ENCODE measurements at places on chromosomes 1 and 21.

DNA sequence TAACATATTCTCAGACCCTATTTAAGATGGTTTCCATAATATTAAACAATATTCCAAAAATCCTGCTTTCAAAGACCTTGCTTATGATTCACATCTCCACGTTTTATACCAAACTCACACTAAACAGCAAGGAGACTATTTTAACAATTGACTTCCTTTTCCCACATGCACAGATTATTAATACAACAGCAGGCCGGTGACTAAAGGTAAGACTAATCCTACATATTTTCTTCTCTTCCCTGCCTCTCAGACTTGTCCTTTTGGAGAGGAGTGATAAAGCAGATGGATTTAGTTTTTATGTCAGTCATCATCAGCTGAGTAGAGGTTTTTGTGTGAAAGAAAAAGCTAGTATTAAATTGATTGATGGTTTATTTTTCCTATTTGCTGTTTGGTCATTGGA lies 400.6 kb downstream of the NTNG1 start:
- no peak for DNase-seq

- peak; percentile 83 for DNase-seq
Measured at GRCh38 chr1:66276218-66276617, 257.7 kb upstream of the SGIP1 start.

GRCh38 chr1:35715568-35716002 lies 3.1 kb downstream of the C1orf216 start:
- DNase-seq = peak; percentile 87

GRCh38 chr1:57091642-57092041 lies 125.8 kb upstream of the C8B start:
- no peak for DNase-seq

GRCh38 chr1:16260814-16261213 lies 23.8 kb upstream of the CPLANE2 start:
- DNase-seq = no peak

DNA sequence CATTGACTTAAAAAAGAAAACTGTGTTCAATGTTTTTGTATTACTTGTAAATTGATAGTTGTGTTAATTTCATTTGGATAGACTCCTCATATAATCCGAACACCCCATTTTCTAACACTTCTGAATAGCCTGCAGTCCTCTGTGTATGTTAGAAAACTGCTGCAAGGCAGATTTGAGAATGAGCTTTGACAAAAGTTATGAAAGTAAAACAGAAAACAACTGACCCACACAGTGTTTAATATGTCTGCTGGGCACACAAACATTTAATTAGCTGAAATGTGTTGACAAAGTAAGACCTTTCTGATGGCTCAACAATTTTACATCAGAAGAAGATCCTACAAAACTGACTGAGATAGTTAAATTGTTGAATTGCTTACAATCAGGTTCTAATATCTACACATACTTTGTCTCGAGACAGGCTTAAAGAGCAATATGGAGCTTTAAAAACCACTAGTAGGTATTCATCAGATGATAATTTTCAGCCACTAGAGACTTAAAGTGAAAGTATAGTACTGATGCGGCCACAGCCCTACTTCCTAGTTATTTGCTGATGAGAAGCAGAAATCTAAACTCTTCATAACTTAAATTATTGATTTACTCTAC lies 40.0 kb upstream of the PRMT6 start:
- peak; percentile 48 for DNase-seq

GRCh38 chr1:85612704-85613361 lies 32.3 kb downstream of the CCN1 start:
- peak; percentile 45 for DNase-seq

- DNase-seq = no peak
Measured at GRCh38 chr1:229117664-229118300, 153.1 kb upstream of the RAB4A start.

DNA sequence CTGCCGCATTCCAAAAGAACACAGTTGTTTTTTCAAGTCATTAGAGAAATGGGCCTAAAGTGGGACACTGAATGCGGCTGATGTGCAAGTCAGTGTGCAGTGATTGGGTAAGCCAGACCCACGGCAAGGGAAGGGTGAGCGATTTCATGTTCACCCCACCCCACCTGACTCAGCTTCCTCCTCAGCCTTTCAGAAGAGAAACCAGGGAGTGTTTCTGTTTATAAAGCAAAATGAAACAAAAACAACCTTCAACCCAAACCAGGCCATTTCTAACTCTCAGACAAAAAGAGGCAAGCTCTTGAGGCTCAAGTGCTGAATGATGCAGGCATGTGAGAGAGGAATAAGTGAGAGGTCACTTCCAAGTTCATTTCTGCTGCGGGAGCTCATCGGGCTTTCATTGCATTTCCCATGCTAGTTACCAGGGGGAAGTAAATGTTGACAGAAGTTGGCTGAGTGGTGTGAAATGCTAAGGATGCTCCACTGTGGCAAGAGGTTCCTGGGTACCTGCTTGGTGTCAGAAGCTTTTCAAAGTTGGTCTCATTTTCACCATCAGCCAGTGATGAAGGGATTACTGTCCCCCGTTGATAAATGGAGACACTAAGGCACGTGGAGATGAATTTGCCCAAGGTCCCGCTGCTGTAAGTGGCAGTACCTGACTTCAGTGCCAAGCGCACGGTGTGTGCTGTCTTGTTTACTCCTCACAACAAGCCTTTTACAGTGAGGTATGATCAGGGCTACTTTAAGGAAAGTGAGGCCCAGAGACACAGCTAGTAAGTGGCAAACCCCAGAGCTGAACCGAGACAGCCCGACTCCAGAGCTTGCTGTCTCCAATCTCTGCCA lies 29.1 kb downstream of the STPG1 start:
- peak; percentile 76 for DNase-seq

DNA sequence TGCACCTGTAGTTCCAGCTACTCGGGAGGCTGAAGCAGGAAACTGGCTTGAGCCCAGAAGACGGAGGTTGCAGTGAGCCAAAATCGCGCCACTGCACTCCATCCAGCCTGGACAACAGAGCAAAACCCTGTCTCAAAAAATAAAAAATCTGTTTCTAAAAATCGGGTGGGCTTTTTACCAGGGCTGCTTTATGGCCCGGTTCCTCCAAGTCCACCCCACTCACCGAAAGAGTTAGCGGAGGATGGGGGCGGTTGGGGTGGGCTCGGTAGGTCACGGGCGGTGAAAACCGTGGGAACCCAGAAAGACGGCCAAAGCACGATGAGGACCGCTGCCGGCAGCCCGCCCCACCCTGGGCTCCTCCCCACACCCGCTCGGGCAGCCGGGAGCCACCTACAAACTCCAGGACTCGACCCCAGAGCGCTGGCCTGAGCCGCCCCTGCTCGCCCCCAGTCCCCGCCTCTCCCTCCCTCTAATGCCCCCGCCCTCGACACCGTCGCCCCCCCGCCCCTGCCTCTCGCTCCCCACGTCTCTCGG lies 846 bp upstream of the PER3 start:
- DNase-seq = peak; percentile 68

DNA sequence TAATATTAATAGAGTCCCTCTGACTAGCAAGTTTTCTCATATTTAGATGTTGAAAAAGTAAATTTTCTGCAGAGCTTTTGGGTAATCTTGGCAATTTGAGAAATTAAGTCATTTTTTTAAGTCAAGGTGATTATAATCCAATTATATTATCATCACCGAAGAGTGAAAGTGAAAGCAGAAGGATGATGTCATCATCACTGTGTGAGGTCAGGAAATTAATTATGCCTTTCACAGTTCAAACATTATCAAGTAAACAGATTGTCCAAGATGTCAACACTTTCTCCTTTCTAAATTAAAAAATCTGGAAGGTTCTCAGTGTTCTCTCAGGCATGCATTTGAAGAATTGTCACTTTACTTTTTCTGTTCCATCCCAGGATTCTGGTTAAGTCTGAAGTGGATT lies 296.0 kb downstream of the TBX15 start:
- no peak for DNase-seq

GRCh38 chr1:100851726-100852125 lies 42.9 kb downstream of the EXTL2 start:
- DNase-seq = no peak

GRCh38 chr1:233647073-233647472 lies 33.2 kb downstream of the KCNK1 start:
- no peak for DNase-seq

DNA sequence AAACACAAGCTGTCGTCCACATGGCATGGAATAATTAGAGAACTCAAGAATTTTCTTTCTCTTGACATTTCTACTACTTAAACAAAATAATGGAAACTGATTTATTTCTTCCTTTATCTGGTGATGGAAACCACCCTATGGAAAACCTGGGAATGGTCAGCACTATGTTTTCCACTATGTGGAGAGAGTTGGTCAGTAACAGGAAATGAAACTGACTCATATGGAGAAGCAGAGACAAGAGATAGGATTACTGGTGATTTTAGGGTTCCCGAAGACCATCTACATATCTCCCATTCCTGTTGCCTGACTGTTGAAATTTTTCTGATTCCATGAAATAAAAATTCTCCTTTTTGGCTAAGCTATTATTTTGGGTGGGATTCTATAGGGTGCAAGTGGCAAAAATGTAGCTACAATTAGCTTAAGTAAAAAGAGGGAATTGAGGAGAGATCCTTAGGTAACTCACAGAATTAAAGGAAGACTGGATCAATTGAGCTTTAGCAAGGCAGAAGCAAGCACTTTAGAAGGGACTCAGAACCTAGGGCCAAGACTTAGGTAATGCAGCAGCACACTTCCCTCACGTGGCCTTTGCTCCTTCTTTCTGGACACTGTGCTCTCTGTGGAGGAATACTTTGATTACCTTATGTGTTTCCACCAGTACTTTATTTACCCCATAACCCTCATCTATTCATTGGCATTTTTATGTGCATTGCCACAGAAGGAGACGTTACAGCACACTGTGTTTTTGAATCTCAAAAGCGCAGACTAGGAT lies 89.6 kb downstream of the LEPR start:
- DNase-seq = no peak

DNA sequence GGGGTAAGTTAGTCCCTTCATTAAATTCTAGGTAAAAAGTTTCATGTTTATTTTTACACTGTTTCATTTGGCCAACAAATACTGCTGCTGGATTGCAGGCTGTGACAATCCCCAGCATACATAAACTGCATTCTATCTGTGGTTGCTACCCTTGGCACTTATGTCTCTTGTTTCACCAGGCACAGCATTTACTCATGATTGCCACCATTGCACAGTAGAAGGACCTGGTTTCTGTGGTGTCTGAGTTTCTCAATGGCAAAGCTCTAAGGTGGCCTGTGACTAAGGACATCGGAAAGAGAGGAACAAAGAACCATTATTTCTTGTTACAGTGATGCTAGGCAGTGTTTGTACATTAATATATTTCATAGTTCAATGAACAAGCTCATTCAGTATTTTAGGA lies 878.4 kb upstream of the NEGR1 start:
- no peak for DNase-seq

DNA sequence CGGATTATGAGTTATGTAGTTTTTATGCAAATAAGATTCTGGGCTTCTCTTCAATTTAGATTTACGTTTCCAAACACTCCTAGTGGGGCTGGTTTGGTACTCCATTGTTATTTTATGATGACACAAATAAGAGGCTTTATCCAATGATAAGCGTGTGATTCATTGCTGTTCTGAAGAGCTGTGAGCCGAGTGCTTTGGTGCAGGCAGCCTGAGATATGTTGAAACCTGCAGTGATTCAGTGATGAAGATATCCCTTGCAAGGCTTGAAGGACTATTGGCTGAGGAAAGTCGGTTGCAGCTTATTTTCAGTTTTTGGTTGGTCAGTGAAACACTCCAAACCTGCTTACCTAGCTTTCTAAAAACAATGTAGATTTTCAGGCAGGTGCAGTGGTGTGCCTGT lies 112.2 kb downstream of the RYR2 start:
- no peak for DNase-seq

DNA sequence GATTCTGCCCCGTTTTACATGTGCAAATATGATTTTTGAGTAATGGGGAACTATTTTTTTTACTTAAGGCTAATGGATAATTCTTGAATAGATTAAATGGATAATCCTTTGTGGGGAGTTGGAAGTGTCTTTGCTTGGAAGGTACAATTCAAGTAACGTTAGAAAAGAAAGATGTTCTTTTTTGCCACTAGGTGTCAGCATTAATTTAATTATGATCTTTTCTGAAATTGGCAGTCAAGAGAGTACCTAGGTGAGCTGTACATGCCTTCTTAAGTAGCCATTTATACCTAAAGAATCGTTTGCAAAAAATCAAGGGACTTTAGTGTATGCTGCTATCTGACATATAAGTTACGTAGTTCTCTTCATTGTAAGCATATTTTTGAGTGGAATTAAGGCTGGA lies 2.2 kb downstream of the FBXO28 start:
- peak; percentile 69 for DNase-seq

- peak; percentile 24 for DNase-seq
Measured at GRCh38 chr1:51044834-51045233, 57.2 kb upstream of the C1orf185 start.

GRCh38 chr1:118217141-118217838 lies 32.3 kb upstream of the SPAG17 start:
- no peak for DNase-seq

GRCh38 chr1:66302184-66302742 lies 231.7 kb upstream of the SGIP1 start:
- DNase-seq = no peak

- DNase-seq = no peak
Measured at GRCh38 chr1:235624721-235625333, 24.8 kb downstream of the GNG4 start.

DNA sequence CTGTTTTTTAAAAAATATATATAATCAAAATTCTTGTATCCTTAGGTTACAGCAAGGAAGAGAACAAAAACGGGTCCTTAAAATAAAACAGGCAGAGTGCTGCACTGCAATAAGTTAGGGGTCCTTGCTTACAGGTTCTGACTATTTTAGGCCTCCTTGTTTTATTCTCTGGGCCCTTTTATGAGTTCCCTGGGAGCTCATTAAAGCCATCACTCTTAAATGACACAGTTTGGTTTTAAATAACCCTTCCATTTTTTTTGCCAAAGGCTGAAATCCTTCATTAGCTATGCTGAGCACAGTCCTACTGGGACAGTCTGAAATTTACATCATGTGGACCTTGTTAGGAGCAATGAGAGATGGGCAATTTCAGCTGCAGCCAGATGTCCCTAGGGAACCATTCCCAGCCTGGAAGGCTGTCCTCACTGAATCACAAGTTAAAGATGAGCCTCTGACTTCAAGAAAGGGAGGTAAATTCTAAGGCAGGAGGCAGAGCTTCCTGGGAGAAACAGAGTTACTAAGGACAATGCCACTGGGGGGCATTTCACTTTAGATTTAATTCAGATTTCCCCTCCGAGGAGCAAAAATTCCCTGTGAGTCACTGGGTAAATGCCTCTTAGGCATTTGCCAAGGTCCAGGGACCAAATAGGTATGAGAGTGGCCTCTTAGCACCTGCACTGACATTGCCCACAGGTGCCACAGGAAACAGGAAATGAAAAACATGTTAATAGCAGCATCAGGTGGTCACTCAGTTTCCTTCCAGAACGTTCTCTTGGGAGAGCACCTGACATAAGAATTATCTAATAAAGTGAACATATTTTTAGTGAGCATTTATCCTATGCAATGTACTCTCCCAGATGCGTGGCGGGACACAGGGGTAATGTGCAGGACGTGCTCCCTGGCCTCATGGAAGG lies 3.8 kb upstream of the MUL1 start:
- peak; percentile 8 for DNase-seq

GRCh38 chr21:38938343-38938742 lies 132.6 kb downstream of the ETS2 start:
- peak; percentile 8 for DNase-seq
